B cell (primary cell): ENCODE measurements at places on chromosomes 12 and 14.
A peak's percentile ranks its signal among the peaks of the same experiment; 100 is the strongest.

GRCh38 chr14:64645220-64645892 lies 58.9 kb upstream of the PLEKHG3 start:
- no peaks in the 10 kb centered on the region for H3K27me3 ChIP-seq
- H3K27ac ChIP-seq = no peak overlapping the region
- no peak for DNase-seq
- H3K4me3 ChIP-seq = no peak overlapping the region
- H3K4me1 ChIP-seq = no peaks in the 10 kb centered on the region
- H3K36me3 ChIP-seq = no peaks in the 10 kb centered on the region

- DNase-seq = no peak
- H3K4me1 ChIP-seq = no peaks in the 10 kb centered on the region
- no peak overlapping the region for H3K27ac ChIP-seq
- no peaks in the 10 kb centered on the region for H3K27me3 ChIP-seq
These were observed 49.1 kb downstream of the FAM222A start for GRCh38 chr12:109762673-109763191.

DNA sequence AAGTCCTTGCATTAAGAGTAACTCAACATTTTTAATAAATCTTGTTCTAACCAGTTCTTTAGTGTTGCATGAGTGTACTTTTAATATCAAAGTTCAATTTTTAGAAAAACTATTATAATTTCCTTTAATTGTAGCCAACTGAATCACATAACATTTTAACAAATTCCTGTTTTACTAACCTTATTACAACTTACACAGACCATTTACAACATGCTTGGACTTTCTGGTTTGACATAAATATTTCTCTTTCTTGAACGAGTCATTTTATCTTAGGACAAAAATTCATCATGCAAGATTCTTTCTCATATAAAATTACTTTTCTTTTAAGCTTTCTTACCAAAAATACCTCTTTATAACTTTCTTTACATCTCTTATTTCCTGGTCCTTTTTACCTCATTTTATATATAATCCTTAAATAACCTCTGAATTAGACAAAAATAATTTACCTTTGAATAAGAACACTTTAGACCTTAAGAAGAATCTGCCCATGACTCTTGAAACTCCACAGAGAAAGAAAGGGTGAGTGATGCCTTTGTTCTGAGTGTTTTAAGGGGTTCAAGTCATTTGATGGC lies 3.9 kb downstream of the SLCO1A2 start:
- no peak overlapping the region for H3K4me3 ChIP-seq
- H3K36me3 ChIP-seq = no peaks in the 10 kb centered on the region
- no peak overlapping the region for H3K27ac ChIP-seq
- H3K27me3 ChIP-seq = no peaks in the 10 kb centered on the region
- no peak for DNase-seq

DNA sequence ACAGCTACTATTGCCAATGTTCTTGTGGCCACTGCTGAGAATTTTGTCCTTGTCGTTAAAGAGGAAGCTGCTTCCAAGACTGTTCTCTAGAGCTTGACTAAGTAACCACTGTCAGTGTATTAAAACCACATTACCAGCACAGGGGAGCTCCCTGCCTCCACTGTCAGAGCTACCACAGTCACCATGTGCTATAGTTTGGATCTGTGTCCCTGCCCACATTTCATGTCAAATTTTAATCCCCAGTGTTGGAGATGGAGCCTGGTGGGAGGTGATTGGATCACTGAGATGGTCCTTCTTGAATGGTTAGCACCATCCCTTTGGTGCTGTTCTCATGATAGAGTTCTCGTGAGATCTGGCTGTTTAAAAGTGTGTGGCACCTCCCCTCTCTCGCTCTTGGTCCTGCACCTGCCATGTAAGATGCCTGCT lies 23.2 kb upstream of the RAP1B start:
- no peaks in the 10 kb centered on the region for H3K36me3 ChIP-seq
- H3K27me3 ChIP-seq = no peaks in the 10 kb centered on the region
- peak; percentile 73 for DNase-seq
- H3K4me1 ChIP-seq = peaks cover 29% of the 10 kb centered on the region
- H3K27ac ChIP-seq = peak overlapping the region; percentile 41
- no peak overlapping the region for H3K4me3 ChIP-seq

DNA sequence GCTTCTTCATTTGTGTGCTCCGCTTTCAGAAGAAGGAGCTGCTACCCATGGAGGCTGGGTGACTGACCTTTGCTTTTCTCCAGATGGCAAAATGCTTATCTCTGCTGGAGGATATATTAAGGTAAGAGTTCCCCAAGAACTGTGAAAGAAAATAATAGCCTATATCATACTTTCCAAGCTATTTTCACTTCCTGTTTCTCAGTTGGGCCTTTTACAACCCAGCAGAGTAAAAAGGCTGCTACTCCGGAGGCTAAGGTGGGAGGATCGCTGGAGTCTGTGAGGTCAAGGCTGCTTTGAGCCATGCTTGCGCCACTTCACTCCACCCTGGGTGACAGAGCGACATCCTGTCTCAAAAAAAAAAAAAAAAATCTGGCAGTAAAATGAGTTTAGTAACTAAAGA lies 82.1 kb downstream of the APAF1 start:
- H3K36me3 ChIP-seq = peaks cover 17% of the 10 kb centered on the region
- no peak overlapping the region for H3K27ac ChIP-seq
- no peaks in the 10 kb centered on the region for H3K4me1 ChIP-seq
- no peaks in the 10 kb centered on the region for H3K27me3 ChIP-seq

DNA sequence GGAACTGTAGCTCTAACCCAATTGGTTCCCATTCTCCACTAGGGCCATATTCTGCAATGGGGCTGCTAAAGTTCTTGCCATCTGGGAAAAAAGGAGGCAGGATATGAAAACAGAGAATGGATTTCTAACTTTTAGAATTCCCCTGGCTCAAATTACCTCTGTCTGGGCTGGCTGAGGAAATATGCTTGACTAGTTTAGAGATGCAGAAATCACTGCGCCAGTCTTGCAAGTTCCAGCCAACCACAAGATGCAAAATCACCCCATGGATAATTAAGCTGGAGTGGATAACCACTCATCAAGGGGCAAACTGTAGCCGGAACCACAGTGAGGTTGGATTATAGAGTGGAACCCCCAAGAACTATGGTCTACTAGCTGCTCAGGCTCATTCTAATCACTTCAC lies 126.3 kb downstream of the RALGAPA1 start:
- no peak overlapping the region for H3K4me3 ChIP-seq
- no peak overlapping the region for H3K27ac ChIP-seq
- DNase-seq = no peak
- peaks cover 2% of the 10 kb centered on the region for H3K36me3 ChIP-seq
- H3K4me1 ChIP-seq = peaks cover 3% of the 10 kb centered on the region
- no peaks in the 10 kb centered on the region for H3K27me3 ChIP-seq

GRCh38 chr12:7797698-7798398 lies 8.6 kb downstream of the NANOG start:
- no peak for DNase-seq
- no peaks in the 10 kb centered on the region for H3K27me3 ChIP-seq
- H3K36me3 ChIP-seq = no peaks in the 10 kb centered on the region
- H3K4me3 ChIP-seq = no peak overlapping the region
- no peak overlapping the region for H3K27ac ChIP-seq
- no peaks in the 10 kb centered on the region for H3K4me1 ChIP-seq

GRCh38 chr12:106908561-106908960 lies 47.1 kb upstream of the TMEM263 start:
- DNase-seq = no peak
- no peak overlapping the region for H3K27ac ChIP-seq
- no peak overlapping the region for H3K4me3 ChIP-seq

DNA sequence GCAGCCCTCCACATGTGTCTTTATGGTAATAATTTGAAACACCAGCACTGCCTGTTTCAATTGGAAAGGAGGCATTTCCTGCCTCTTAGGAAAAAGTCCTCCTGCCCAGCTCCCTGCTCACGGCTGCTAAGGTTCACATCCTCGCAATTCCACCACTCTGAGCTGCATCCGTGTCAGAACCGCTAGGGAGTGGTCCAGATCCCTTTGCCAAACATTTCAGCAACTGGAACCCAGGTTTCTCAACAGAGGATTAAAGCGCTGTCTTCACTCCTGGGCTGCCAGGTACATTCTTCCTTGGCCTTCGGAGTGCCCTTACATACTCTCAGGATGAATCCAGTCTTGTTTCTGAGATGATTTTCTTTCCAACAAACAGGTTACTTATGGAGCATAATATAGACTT lies 23.3 kb downstream of the C14orf132 start:
- no peak overlapping the region for H3K4me3 ChIP-seq
- H3K36me3 ChIP-seq = no peaks in the 10 kb centered on the region
- DNase-seq = no peak
- H3K4me1 ChIP-seq = no peaks in the 10 kb centered on the region

DNA sequence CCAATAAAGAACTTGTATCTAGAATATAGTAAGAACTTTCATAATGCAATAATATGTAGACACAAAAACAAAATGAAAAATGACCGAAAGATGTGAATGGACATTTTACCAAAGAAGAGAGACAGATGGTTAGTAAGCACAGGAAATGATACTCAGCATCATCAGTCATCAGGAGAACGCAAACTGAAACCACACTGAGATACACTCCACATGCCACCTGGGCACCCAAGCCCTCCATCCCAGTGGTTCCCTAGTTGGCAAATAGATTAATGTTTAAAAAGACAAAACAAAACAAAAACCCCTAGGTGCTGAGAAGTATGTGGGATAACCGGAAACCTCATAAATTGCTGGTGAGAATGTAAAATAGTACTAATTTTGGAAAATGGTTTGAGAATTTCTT lies 26.8 kb upstream of the VPS33A start:
- peaks cover 8% of the 10 kb centered on the region for H3K36me3 ChIP-seq
- no peak overlapping the region for H3K4me3 ChIP-seq
- H3K4me1 ChIP-seq = no peaks in the 10 kb centered on the region
- DNase-seq = no peak
- no peak overlapping the region for H3K27ac ChIP-seq
- H3K27me3 ChIP-seq = no peaks in the 10 kb centered on the region

DNA sequence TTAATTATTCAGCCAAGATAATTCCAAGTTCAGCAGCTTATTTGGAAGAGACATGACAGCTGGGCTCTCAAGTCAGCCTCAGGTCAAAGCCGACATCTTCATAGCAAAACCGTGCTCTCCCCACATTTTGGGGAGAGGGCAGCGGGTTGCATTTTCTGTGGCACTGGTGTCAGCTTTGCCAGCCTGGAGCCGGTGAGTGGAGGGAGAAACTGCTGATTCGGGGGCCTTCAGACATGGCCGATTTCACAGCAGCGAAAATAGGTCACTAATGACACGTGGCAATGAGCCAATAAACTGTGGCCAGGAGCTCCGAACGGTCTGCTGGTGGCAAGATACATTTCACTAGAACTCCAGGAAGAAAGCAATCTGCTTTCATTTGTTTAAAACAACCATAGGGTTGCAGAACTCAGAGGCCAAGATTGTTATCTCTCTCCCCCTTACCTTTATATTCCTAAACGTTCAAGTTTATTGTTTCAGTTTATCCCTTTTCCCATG lies 173.2 kb downstream of the CAND1 start:
- H3K27me3 ChIP-seq = no peaks in the 10 kb centered on the region
- H3K36me3 ChIP-seq = no peaks in the 10 kb centered on the region
- no peak overlapping the region for H3K27ac ChIP-seq
- H3K4me3 ChIP-seq = no peak overlapping the region
- peaks cover 8% of the 10 kb centered on the region for H3K4me1 ChIP-seq

DNA sequence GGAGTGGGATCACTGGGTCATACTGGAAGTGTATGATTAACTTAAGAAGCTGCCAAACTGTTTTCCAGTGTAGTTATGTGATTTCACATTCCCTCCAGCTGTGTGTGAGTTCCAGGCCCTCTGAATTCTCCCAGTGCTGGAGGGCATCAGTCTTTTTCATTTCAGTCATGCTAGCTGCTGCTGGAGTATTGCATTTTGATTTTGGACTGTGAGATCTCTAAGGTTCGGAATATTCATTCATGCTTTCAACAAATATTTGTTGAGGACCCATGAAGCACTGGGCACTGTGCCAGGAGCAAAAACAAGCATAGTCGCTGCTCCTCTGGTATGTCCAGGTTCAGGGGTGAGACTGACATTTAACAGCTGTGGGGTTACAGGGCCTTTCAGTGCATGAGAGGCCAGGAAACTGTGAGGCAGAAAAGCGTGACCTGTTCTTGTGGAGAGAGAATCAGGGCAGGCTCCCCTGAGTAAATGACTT lies 133.2 kb downstream of the SCARB1 start:
- no peak overlapping the region for H3K27ac ChIP-seq
- no peaks in the 10 kb centered on the region for H3K27me3 ChIP-seq
- H3K4me3 ChIP-seq = no peak overlapping the region
- DNase-seq = no peak
- H3K36me3 ChIP-seq = no peaks in the 10 kb centered on the region

GRCh38 chr14:49479432-49479831 lies 106.7 kb downstream of the RPS29 start:
- no peak for DNase-seq
- peaks cover 6% of the 10 kb centered on the region for H3K4me1 ChIP-seq
- no peak overlapping the region for H3K27ac ChIP-seq
- no peaks in the 10 kb centered on the region for H3K36me3 ChIP-seq
- no peaks in the 10 kb centered on the region for H3K27me3 ChIP-seq
- H3K4me3 ChIP-seq = no peak overlapping the region

DNA sequence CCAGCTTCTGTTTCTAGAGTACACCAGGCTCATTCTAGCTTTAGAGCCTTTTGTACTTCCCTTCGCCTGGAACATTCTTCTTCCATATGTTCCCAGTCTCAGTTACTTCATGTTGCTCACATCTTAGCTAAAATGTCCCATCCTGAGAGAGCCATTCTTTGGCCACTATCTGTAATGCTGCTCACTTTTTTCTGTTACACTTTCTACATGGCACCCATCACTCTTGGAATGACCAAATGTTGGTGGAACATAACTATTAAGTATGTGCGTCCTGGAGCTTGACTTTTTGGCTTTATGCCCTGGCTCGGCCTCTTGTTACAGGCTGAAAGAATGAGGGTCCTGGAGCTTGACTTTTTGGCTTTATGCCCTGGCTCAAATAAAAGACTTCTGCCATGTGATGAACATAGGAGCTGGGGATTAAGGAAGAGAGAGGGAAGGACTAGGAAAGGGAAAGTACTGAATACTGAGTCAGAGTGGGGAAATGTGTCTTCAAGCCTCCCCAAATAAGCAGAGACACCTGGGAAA lies 442.9 kb upstream of the ATP2B1 start:
- H3K27me3 ChIP-seq = no peaks in the 10 kb centered on the region
- H3K27ac ChIP-seq = no peak overlapping the region
- no peak for DNase-seq
- H3K36me3 ChIP-seq = no peaks in the 10 kb centered on the region

DNA sequence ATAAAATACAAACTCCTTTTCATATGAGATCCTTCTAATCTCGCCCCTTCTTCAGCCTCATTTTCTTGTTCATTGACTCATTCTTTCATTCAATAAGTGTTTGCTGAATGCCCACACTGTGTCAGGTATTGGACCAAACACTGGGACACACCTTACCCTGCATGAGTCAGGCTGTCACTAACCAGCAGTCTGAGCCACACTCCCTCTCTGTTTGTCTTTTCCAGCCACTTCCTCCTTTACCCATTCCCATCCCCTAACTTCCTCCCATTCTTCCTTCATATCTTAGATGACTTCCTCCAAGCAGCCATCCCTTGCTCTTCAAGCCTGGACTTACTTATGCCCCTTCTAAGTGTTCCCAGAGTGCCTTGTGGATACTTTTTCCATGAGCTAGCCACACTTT lies 27.0 kb upstream of the HIF1A start:
- H3K27me3 ChIP-seq = no peaks in the 10 kb centered on the region
- H3K27ac ChIP-seq = no peak overlapping the region
- no peaks in the 10 kb centered on the region for H3K36me3 ChIP-seq
- no peak for DNase-seq
